ENCODE measurements at places on chromosomes 1 and 21.

- DNase-seq, result no peak
Observed at GRCh38 chr1:51636191-51636590, 19.3 kb downstream of the OSBPL9 start.

- no peak for DNase-seq
Observed at GRCh38 chr1:229023651-229024300, 247.1 kb upstream of the RAB4A start.

DNA sequence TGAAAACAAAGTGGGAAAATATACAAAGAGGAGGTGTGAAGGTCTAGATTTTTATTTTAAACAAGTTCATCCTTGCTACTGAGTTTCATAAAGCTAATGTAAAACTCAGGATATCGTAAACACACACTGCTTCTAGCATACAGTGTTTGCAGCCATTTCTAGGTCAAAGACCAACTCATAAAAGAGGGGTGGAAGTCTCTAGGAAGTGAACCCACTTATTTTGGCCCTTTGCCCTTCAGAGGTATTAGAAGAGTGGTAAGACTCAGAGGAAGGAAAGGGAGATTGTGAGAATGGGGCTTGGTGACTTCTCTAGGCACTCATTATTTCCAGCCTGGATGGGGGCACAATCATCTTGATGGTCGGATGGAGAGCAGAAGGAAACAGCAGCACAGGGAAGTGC lies 91.2 kb downstream of the TNFSF18 start:
- no peak for DNase-seq

DNA sequence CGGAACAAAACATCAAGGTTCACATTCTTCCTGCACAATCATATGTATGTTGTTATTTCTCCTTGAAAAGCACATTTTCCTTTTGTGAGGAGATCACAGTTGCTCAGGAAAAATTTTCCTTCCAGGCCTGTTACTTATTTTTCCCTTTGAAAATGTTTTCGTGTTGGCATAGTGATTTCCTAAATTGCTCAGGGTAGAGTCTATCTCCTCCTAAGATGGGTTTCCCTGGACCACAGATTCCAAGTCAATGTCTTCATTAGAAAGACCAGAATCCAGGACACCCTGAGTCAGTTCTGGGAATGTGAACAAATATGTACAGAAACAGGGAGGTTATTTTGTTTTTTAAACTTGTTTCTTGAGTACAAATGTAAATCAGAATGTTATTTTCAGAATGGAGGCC lies 94.3 kb upstream of the C1orf105 start:
- no peak for DNase-seq

GRCh38 chr1:229368347-229368746 lies 25.5 kb upstream of the CCSAP start:
- no peak for DNase-seq

DNA sequence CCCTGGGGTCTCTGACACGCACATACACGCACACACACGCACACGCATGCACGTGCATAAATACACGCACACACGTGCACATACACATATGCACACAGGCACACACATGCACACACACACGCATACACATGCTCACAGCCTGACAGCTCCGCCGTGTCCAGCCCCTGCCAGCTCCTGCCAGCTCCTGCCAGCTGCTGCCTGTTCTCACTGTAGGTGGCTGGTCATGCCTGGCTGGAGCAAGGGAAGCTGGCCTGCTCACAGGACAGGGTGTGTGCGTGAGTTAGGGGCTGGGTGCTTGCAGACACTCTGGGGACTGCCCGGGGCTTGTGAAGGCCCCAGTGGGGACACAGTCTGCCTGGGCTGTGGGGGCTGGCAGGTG lies 4.9 kb downstream of the PLCH2 start:
- DNase-seq, result no peak

- no peak for DNase-seq
Observed at GRCh38 chr1:198681252-198681651, 42.4 kb downstream of the PTPRC start.

Data from stimulated activated CD8-positive, alpha-beta memory T cell treated with anti-CD3 and anti-CD28 coated beads, Interleukin-4, amount 100 ng/mL, for 24 hours (primary cell).